ENCODE measurements at places on chromosomes 16 and 17.

GRCh38 chr17:59370593-59371299, 39.3 kb downstream of the YPEL2 start:
- no peak overlapping the region for H3K4me3 ChIP-seq
- no peaks in the 10 kb centered on the region for H3K27me3 ChIP-seq
- H3K4me1 ChIP-seq, result peaks cover 62% of the 10 kb centered on the region
- DNase-seq, result no peak

DNA sequence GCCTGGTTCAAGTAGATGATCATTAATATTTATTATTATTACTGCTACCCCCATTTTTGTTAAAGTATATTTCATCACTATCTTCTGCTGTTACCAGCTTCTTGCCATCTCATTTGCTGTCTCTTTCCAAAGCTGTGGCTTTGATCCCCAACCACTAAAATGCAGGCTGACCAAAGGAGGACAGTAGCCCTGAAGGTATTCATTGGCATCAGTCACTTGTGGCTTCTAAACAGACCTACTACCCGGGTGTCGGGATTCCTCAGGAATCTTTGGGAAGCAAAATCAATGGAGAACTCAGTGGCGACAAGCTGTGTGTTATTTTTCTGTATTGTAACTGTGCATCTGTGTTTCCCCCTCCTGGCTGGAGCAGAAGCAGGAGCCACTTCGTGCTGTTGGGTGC, 379.2 kb upstream of the ERCC4 start:
- H3K4me3 ChIP-seq, result no peak overlapping the region
- no peaks in the 10 kb centered on the region for H3K4me1 ChIP-seq
- H3K36me3 ChIP-seq, result no peaks in the 10 kb centered on the region
- no peak for DNase-seq
- no peaks in the 10 kb centered on the region for H3K27me3 ChIP-seq

- peaks cover 7% of the 10 kb centered on the region for H3K4me1 ChIP-seq
- peaks cover 7% of the 10 kb centered on the region for H3K36me3 ChIP-seq
- no peaks in the 10 kb centered on the region for H3K27me3 ChIP-seq
- no peak overlapping the region for H3K27ac ChIP-seq
- DNase-seq, result no peak
These were observed 86.9 kb upstream of the ZNF750 start for GRCh38 chr17:82926716-82927115.

- H3K36me3 ChIP-seq, result peaks cover 5% of the 10 kb centered on the region
- no peak overlapping the region for H3K27ac ChIP-seq
- no peak overlapping the region for H3K4me3 ChIP-seq
- no peaks in the 10 kb centered on the region for H3K27me3 ChIP-seq
- peaks cover 13% of the 10 kb centered on the region for H3K4me1 ChIP-seq
These were observed 6.4 kb downstream of the SLC38A10 start for GRCh38 chr17:81288715-81289114.

DNA sequence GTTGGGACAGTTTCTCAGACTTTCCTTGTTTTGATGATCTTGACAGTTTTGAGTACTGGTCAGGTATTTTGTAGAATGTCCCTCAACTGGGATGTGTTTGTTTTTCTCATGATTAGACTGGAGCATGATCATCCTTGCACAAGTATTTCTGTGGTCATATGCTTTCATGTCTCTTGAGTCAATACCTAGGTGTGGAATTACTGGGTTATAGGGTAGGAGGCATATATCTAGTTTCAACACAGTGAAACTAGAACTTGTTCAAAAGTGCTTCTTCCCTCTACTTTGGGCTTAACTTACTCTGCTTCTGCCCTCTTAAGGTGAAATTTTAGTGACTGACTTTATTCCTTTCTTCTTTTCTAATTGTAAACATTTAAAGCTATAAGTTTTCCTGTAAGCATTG, 30.1 kb downstream of the IKZF3 start:
- no peaks in the 10 kb centered on the region for H3K4me1 ChIP-seq
- H3K4me3 ChIP-seq, result no peak overlapping the region
- H3K27ac ChIP-seq, result no peak overlapping the region
- H3K27me3 ChIP-seq, result peaks cover 2% of the 10 kb centered on the region
- no peaks in the 10 kb centered on the region for H3K36me3 ChIP-seq

GRCh38 chr16:27505297-27506236, 44.1 kb downstream of the GTF3C1 start:
- no peak for DNase-seq
- H3K27me3 ChIP-seq, result no peaks in the 10 kb centered on the region
- no peaks in the 10 kb centered on the region for H3K4me1 ChIP-seq
- no peak overlapping the region for H3K4me3 ChIP-seq

GRCh38 chr16:58307583-58308312, 12.9 kb upstream of the PRSS54 start:
- H3K27me3 ChIP-seq, result peaks cover 4% of the 10 kb centered on the region
- H3K36me3 ChIP-seq, result no peaks in the 10 kb centered on the region
- no peak for DNase-seq
- no peaks in the 10 kb centered on the region for H3K4me1 ChIP-seq

GRCh38 chr16:72172105-72173034, at the start of gene PMFBP1:
Gene PMFBP1, minus strand, starts transcription at chr16:72172155. Its CDS starts 947 bp downstream, at chr16:72171208.
- H3K36me3 ChIP-seq, result no peaks in the 10 kb centered on the region
- H3K27me3 ChIP-seq, result no peaks in the 10 kb centered on the region
- H3K4me3 ChIP-seq, result no peak within 1 kb of the TSS
- DNase-seq, result peak; percentile 78
- H3K4me1 ChIP-seq, result peaks cover 4% of the 10 kb centered on the region

DNA sequence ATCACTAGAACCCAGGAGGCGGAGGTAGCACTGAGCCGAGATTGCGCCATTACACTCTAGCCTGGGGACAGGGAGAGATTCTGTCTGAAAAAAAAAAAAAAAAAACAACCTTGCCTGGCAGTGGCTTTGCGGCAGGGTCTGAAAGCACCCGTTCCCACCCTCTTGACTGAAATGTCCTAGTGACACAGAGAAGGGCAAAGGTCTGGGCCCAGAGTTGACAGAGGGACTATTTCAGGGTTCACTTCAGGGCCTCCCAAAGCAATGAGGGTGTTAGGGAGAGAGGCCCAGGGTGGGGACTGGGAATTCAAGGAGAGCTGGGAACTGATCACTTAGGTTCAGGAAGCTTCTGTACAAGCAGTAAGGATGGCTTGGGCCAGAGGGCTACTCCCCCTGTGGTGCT, 13.8 kb upstream of the CDRT15L2 start:
- no peaks in the 10 kb centered on the region for H3K27me3 ChIP-seq
- no peaks in the 10 kb centered on the region for H3K36me3 ChIP-seq
- no peaks in the 10 kb centered on the region for H3K4me1 ChIP-seq
- H3K27ac ChIP-seq, result no peak overlapping the region

GRCh38 chr16:16004314-16004749, 54.9 kb downstream of the ABCC1 start:
- H3K4me3 ChIP-seq, result no peak overlapping the region
- peak; percentile 88 for DNase-seq
- H3K27me3 ChIP-seq, result no peaks in the 10 kb centered on the region
- H3K36me3 ChIP-seq, result peaks cover 3% of the 10 kb centered on the region
- H3K4me1 ChIP-seq, result peaks cover 24% of the 10 kb centered on the region

DNA sequence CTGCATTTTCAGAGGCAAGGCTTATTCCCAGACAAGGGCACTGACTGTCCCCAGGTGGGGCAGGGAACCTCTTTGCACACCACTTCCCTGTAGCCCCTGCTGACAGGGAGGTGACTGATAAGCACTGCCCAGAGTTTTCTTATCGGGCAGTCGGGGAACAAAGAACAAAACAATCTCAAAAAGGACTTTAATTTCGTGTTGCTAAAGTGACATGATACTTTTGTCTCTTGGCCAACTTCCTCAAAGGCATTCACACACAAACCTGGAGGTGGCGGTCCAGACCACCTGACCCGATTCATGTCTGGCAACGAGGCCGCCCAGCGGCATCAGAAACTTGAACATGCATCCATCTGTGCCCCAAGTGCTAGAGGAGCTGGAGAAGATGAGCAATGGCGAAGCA, 28.9 kb downstream of the ZDHHC7 start:
- no peak for DNase-seq
- no peaks in the 10 kb centered on the region for H3K27me3 ChIP-seq
- H3K4me1 ChIP-seq, result peaks cover 24% of the 10 kb centered on the region

DNA sequence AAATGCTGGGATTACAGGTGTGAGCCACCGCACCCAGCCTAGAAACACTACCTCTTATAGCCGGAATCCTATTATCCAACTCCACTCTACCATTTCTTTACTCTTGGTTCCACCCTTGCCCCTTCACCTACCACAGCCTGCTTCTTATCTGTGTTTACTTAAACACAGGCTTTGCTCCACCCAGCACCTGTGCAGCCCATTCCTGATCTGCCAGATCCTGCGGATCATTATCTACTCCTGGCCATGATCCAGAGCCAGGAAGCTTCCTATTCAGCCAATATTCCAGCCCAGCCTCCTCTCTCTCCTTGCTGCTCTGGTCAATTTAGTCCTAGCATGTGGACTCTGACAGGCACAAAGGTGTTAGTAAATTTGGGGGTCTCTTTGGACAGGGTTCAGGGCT, 98.8 kb upstream of the MED13 start:
- no peak for DNase-seq
- no peak overlapping the region for H3K4me3 ChIP-seq
- H3K27me3 ChIP-seq, result peaks cover 3% of the 10 kb centered on the region
- H3K27ac ChIP-seq, result no peak overlapping the region
- no peaks in the 10 kb centered on the region for H3K36me3 ChIP-seq
- H3K4me1 ChIP-seq, result no peaks in the 10 kb centered on the region

GRCh38 chr16:30694926-30695693, 3.9 kb upstream of the SRCAP start:
- peaks cover 6% of the 10 kb centered on the region for H3K4me1 ChIP-seq
- H3K27me3 ChIP-seq, result no peaks in the 10 kb centered on the region
- no peaks in the 10 kb centered on the region for H3K36me3 ChIP-seq
- no peak for DNase-seq
- H3K27ac ChIP-seq, result no peak overlapping the region

DNA sequence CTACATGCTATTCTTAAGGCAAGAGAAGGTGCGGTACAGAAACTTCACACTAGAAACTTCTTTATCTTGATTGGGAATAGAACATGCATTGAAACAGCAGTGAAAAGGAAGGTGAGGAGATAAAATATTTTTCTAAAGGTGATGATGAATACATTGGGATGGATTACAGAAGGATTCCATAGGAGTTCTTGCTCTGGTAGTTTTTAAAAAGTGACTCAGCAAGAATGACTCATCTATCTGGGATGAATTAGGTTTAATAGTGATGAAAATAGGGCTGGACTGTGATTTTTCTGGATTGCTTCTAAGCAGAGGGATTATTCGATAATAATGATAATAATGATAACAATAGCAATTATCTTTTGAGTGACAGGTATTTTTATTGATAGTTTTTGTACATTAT, 65.6 kb upstream of the HS3ST4 start:
- no peaks in the 10 kb centered on the region for H3K27me3 ChIP-seq
- H3K4me1 ChIP-seq, result no peaks in the 10 kb centered on the region
- H3K36me3 ChIP-seq, result no peaks in the 10 kb centered on the region
- no peak overlapping the region for H3K4me3 ChIP-seq
- H3K27ac ChIP-seq, result no peak overlapping the region
- DNase-seq, result no peak

GRCh38 chr17:45114117-45114932, 18.0 kb downstream of the PLCD3 start:
- H3K4me3 ChIP-seq, result no peak overlapping the region
- no peak for DNase-seq
- H3K36me3 ChIP-seq, result no peaks in the 10 kb centered on the region
- H3K4me1 ChIP-seq, result peaks cover 9% of the 10 kb centered on the region

GRCh38 chr17:76710863-76711611, at the start of gene MXRA7:
Gene MXRA7, minus strand, starts transcription at chr17:76710965. Its CDS starts 19 bp downstream, at chr17:76710946.
- no peaks in the 10 kb centered on the region for H3K27me3 ChIP-seq
- H3K4me1 ChIP-seq, result peaks cover 40% of the 10 kb centered on the region
- no peak for DNase-seq
- H3K36me3 ChIP-seq, result peaks cover 15% of the 10 kb centered on the region
- H3K4me3 ChIP-seq, result peak within 1 kb of the TSS; percentile 81

DNA sequence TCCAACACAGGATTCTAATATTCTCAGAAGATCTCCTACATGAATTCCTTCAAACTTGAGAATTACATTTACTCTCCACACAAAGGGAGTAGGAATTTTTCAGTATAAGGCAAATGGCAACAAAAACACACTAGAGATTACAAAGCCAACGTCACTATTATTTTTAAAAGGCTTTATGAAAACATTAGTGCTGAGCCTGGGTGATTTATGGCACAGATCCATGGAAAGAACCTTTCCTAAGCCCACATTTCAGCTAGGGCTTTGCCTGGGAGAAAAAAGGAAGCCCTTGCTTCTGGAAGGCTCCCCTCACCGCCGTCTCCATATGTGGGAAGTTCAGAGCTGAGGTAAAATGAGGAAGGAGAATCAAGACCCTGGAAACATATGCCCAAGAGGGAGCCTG, 499.4 kb upstream of the HSBP1 start:
- no peaks in the 10 kb centered on the region for H3K27me3 ChIP-seq
- peaks cover 9% of the 10 kb centered on the region for H3K4me1 ChIP-seq
- peak; percentile 3 for DNase-seq
- H3K27ac ChIP-seq, result no peak overlapping the region
- H3K4me3 ChIP-seq, result no peak overlapping the region

GRCh38 chr17:49454050-49454449, 39.4 kb upstream of the PHB1 start:
- peak; percentile 40 for DNase-seq
- H3K4me1 ChIP-seq, result peaks cover 26% of the 10 kb centered on the region
- H3K27ac ChIP-seq, result no peak overlapping the region

DNA sequence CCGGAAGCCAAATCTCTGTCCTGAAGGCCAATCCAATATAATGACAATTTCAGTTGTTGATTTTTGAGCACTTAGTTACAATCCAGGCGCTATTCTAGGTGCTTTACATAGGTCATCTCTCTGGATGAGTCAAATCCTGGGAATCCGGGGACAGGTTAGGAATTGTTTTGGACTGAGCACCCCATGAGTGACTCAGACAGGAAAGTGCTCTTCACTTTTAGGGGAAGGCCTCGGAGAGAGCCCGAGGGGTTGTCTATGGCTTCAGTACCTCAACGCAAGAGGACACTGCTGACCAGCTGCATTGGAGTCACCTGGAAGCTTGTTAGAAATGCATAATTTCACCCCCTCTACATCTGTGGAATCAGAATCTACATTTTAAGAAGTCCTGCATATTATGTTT, 108.8 kb downstream of the IRX5 start:
- no peak overlapping the region for H3K27ac ChIP-seq
- H3K4me1 ChIP-seq, result no peaks in the 10 kb centered on the region
- H3K27me3 ChIP-seq, result peaks cover 2% of the 10 kb centered on the region
- H3K4me3 ChIP-seq, result no peak overlapping the region
- no peak for DNase-seq
- no peaks in the 10 kb centered on the region for H3K36me3 ChIP-seq

- H3K4me1 ChIP-seq, result peaks cover 35% of the 10 kb centered on the region
- H3K4me3 ChIP-seq, result no peak overlapping the region
- no peak overlapping the region for H3K27ac ChIP-seq
- H3K36me3 ChIP-seq, result no peaks in the 10 kb centered on the region
- peaks cover 18% of the 10 kb centered on the region for H3K27me3 ChIP-seq
These were observed 156.8 kb upstream of the IRX3 start for GRCh38 chr16:54443352-54443751.

- DNase-seq, result peak; percentile 96
- peak overlapping the region; percentile 93 for H3K27ac ChIP-seq
- H3K4me3 ChIP-seq, result no peak overlapping the region
These were observed 211.5 kb downstream of the CDH11 start for GRCh38 chr16:64910356-64910755.

All from astrocyte (in vitro differentiated cells and primary cell).